COLO829 (cell line): ENCODE measurements at places on chromosomes 12 and 14.
A peak's percentile ranks its signal among the peaks of the same experiment; 100 is the strongest.

- DNase-seq, result peak; percentile 75
These were observed 30.3 kb downstream of the SSH1 start for GRCh38 chr12:108826807-108827721.

DNA sequence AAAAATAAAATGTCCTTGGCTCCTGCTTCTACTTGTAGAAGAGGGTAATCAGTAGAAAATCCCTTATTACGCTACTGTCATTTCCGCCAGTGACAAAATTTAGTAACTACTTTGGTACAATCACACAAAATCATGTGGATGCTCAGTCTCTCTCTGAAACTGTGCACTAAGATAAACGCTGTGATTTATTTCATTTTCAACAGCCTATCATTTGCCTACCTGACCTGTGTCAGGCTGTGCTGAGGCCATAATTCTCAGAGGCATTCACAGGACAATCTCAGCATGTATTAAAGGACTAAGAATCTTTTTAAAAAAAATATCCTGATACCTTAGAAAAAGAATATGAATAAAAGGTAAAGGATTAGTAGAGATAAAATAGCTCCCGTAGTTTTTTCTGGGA, 226.0 kb downstream of the RASSF9 start:
- DNase-seq, result no peak

GRCh38 chr12:112939761-112940381, 1.6 kb downstream of the OAS3 start:
- DNase-seq, result no peak

GRCh38 chr14:30525833-30526232, 33.1 kb upstream of the G2E3 start:
- no peak for DNase-seq

DNA sequence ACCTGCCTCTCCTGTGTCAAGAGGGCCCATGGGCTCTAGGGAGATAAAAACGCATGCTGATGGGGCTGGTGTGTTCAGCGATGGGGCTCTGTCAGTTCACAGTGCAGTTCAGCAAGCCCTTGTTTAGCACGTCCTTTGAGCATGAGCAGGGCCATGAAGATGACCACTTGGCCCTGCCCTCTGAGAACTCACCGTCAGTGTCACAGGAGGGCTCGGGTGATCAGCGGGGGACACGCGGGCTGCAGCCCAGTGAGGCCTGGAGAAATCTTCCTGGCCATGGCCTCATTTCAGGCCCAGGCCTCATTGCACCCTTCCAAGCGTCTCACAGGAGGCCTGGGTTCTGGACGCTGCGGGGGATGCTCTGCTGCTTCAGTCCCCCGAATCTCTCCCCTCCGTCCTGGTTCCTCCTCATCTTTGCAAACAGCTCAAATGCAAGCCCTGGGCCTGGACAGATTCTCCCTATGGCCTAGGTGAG, 181.6 kb downstream of the ADGRD1 start:
- no peak for DNase-seq

DNA sequence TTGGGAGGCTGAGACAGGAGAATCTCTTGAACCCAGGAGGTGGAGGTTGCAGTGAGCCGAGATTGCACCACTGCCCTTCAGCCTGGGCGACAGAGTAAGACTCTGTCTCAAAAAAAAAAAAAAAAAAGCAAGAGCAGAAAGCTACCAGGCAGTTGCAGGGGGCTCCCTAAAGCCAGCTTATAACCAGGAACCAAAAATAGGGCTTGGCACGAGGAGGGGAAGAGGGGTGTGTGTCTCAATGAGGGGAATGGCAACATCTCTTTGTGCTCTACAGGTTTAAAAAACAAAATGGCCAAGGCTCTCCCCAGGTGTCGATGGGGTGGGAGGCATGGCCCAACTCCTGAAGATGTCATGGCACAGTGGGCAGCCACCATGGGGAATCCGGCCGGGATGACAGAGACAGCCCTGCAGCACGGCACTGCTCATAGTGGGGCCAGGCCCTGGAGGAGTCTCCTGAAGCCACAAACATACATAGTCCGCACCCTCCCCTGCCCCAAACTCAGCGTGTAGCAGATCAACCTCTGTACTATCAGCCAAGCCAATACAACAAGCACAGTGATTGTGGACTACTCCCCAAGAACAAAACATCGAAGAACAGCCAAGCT, 16.0 kb upstream of the EIF5 start:
- no peak for DNase-seq

DNA sequence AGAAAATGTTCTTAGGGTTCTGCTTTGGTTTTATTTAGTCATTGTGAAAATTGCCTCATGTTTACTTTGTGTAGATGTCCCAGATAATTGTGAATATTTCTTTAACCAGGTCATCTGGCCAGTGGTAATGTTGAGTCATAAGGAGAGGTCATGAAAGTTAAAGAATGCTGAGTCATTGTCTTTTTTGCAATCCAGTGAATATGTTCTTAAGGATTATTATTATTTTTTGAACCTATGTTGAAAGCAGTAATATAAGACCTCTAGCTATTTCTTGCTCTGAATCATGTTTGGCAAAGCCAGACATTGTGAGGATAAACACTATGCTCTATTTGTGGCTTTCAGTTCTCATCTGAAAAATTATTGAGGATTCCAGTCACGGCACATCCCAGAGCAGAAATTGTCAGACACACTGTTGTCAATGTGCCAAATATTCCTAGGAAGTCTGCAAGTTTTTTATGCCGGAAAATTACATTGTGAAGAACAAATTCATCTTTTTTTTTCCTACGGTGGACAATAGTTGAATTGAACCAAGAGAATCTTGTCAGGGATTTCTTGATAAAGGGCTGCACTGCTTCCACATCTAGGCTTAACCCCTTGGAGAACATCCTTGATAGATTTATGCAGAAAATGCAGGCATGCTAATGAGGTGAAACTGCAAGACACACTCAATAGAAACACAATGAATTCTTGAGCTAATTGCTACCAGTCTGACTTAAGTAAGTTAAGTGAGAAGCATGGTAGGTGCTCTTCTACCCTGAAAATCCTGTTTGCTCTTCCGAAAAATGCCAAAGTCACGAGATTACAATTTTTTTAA, 369.6 kb downstream of the ATP23 start:
- DNase-seq, result peak; percentile 67

GRCh38 chr14:91177073-91178034, 63.5 kb downstream of the DGLUCY start:
- peak; percentile 66 for DNase-seq

DNA sequence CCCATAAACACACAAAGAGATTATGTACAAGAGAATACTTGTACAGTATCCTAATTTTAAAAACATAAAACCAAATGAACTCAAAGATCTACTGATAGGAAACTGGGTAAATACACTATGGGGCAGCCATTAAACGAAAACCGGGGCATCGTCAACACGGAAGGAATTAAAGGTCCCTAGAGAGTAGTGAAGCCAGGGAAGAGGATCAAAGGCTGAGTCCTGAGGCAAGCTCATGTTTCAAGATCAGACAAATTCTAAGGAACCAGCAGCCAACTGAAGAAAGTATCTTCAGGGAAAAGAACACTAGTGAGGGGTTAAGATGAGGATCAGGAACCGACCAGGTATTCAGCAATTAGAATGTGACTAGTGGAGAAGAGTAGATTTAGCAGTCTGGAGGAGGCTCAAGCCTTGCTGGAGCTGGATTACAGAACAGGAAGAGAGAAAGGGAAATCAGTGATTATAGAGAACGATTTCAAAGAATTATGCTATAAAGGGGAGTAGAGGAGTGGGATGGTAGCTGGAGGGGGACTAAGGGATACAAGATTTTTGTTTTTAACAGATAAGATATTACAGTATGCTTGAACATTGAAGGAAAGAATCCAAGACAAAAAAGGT, 23.7 kb downstream of the SEL1L start:
- DNase-seq, result no peak

GRCh38 chr14:62126879-62127478, 364.8 kb downstream of the SNAPC1 start:
- DNase-seq, result peak; percentile 47

DNA sequence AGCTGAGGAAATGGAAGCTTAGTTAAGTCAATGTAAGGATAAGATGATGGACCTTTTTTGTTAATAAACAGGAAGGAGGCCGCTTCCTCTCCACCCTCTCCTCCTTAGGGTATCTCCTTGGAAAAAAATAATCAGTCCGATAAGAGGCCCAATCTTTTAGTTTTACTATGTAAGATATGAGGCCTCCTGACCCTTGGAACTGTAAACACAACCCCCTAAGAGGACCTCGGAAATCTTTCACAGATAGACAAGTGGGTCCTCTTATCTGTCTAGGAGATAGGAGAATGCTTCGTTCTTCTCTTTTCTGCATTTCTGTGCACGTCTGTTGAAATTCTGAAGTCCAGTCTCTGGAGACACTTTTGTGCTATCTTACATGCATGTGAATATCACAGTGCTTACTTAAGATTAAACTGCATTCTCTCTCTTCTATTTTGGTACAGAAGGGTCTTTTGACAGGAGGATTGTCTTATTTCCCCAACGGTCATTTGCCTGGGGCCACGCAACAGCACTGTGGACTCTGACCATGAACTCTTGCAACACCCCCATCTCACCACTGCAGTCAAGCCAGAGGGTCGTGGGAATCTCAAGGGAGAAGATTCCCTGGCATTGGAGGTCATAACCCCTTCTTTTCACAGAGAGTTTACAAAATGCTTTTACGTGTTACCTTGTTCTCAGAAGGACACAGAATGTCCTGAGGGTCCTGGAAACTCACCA, 313.0 kb upstream of the RTL1 start:
- no peak for DNase-seq

DNA sequence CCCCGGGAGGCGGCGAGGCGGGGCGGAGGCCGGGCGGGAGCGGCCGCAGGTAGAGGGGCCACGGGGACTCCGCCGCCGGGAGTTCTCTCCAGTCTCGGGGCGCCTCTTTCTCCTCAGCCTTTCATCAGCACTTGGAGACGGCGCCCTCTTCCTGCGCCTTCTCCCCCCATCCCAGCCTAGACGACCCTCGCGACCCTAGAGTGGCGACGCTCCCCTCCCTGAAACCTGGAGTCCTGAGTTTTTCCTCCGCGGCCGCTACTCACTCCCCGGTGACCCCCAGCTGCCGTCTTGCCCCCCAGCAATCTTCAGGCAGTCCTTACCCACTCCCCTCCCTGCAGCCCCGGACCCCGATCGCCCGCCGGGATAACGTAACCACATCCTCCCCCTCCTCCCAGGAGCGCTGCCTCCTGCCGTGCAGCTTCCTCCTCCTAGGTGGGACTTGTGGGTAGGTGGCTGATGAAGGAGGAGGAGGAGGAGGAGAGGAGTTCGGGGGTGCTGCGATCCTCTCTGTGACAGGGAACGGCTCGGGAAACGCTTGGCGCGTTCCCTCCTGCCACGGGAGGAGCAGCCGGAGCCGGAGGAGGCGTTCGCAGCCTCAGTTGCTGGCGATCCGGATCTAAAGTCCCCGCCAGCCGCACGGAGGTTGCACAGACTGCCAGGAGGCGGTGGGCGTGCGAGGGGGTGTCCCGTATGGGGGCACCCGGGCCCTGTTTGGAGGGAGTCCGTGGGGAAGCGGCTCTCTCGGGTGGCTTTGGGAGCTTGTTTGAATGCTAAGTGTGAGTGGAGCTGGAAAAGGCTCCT, 891 bp downstream of the PLEKHA5 start:
- DNase-seq, result no peak

GRCh38 chr14:82501554-82501953, 967.9 kb upstream of the SEL1L start:
- DNase-seq, result no peak

DNA sequence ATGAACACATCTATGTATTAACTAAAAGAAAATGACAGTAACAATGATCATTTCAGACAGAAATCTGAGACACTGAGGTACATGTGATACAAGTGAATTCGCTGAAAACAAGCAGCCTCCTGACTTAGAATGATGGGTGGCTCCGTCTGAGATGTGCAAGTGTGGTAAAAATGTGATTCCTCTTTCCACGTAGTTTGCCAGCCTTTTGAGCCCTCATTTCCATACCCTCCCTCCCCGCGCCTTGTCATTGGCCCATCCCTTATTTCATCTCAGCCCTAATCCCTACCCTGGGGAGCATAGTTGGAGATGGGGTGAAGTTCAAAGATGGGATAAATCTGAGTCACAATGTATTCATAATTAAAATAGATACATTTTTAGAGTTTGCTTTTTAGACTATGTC, 107.8 kb downstream of the BMP4 start:
- no peak for DNase-seq

- no peak for DNase-seq
These were observed 314.5 kb downstream of the ALG10 start for GRCh38 chr12:34336619-34337465.

GRCh38 chr12:86710109-86710508, 453.9 kb upstream of the MGAT4C start:
- no peak for DNase-seq

DNA sequence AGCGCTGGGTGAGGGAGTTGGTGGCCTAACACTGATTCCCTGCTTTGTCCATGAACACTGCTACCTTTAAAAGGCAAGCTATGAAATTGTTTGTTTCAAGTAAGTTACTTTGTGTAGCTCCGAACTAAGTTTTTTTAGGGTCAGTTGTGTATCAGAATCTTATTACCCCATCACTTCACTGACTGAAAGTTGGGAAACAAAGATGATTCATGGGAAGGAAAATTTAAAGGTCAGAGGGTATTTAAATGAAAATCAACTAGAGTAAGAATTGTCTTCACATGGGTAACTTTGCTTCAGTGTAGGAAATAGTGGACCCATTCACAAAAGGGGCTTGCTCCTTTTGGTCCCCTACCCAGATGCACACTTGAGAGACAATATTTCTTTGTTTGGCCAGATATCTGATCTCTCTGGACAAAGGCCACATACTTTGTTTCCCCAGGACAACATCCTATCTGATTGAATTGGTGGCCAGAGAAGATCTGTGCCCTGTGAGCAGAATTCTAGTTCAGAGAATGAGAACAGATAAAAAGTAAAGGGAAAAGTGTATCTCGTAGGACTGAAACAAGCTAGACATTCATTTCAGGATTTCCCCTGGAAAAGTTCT, 53.5 kb downstream of the RAB35 start:
- DNase-seq, result no peak

DNA sequence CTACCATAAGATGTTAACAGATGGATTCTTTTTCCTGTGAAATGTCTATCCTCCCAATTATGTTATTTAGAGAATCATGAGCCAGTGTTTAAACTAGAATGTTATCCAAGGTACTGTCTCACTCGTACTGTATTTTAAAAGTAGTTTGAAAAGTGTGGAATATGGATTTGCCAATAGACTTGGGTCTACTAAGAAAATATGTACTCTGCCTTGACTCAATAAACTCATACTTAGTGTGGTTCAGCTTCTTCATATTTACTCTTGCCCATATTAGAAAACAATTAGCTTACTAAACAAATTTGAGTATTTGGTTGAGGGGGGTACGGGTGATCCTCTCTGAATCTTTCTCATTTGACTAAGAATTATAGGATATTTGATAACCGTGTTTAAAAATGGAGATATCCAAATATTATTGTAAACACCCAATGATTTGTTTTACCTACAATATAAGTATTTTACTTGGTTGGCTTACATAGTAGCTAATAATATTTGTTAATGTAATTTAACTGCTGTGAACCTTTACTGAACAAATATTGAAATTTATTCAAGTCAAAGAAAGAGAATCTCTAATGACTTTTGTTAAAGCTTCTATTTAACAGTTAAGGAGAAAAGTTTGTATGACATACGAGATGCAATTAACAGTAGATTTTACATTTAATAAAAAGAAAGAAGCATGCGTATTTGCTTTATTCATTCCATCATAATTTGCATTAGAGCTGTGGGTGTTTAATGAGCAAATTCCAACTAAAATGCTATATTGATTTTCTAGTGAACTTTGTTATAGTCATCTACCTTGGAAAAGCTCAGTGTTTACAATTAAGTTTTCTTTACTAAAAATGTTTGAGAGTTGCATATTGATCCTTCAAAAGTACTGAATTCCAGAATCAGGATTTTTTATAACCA, 81.2 kb downstream of the MIPOL1 start:
- DNase-seq, result no peak

- DNase-seq, result no peak
These were observed 115.8 kb downstream of the TRAFD1 start for GRCh38 chr12:112241176-112241575.

- no peak for DNase-seq
These were observed 613.8 kb downstream of the KCNH5 start for GRCh38 chr14:62431496-62431895.
